ENCODE measurements at places on chromosomes 13 and 19.
A peak's percentile ranks its signal among the peaks of the same experiment; 100 is the strongest.

DNA sequence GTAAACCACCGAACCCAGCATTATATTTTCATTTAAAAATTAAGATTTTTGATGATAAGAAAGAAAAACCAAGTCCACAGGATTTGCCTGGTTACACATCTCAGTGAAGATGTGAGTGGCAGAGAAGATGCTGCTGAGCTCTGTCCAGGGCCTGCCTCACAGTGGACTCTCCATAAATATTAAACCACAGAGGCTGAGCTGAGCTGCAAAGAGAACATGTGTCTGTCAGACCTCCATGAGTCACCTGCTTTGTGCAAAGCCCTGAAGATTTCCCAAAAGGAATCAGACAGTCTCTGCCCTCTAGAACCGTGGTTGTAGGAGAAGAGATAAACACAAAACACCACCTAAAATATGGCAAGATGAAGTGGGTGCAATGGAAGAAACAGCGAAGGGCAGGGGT, 127.2 kb upstream of the TSC22D1 start:
- no peak for DNase-seq

- no peak for DNase-seq
These were observed 53.0 kb upstream of the UQCRFS1 start for GRCh38 chr19:29266001-29266400.

GRCh38 chr13:100490692-100491091, 97.9 kb downstream of the GGACT start:
- DNase-seq: no peak

- no peak for DNase-seq
These were observed 41.1 kb downstream of the PIBF1 start for GRCh38 chr13:72823081-72823480.

- DNase-seq: no peak
These were observed 16.2 kb downstream of the DNASE2 start for GRCh38 chr19:12864721-12865715.

DNA sequence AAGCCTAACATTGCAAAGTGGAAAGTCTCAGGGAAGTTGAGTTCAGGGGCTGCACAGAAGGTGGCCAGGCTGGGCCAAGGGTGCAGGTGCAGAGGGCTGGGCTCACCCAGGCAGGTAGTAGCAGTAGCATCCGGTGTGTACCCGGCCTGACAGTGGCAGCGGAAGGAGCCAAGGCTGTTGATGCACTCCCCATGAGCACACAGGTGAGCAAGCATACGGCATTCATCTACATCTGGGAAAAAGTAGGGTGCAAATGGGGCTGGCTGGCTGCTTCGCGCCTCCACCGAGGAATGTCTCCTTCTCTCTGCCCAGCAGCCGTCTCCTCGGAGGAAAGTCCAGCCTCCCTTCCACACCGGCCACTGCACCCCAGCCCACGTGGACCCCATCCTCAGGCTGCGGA, 30.6 kb downstream of the CCL25 start:
- no peak for DNase-seq

- DNase-seq: no peak
These were observed 238.3 kb upstream of the KLF12 start for GRCh38 chr13:74372511-74372910.

DNA sequence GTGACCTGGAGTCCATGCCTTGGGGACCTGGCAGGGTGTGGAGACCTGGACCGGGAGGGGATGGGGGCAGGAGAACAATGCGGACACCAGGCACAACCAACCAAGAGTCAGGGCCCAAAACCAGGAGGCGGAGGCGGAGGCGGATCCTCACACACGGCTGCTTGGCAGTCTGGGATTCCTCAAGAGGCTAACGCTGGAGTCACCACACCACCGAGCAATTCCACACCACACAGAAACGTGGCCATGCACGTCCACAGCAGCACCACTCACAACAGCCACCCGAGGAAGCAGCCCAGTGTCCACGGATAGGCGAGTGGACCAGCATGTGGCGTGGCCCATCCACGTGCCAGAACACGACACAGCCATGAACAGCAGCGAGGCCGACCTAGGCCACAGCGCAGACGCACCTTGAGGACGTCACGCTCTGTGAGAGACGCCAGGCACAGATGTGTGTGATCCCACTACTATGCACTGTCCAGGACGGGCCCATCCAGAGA, 17.7 kb downstream of the SBNO2 start:
- DNase-seq: no peak

GRCh38 chr13:49400755-49401659, 42.9 kb downstream of the CAB39L start:
- DNase-seq: peak; percentile 19

DNA sequence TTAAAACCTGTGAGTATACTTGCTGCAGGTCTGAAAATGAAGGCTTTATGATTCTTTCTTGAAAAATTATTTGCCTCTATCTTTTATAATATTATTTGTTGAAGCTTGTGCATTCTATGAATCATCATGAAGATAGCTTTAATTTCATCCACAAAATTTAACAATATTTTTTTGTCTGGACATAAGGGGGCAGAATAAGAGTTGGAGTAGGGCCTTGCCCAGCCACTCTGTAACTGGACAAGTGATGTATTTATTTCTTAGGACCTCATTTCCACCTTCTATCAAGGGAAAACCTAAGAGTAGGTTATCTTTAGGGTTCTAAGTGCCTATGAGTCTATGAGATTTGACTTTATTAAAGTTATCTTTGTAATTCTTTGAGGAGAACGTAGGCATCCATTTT, 49.9 kb downstream of the N4BP2L1 start:
- DNase-seq: no peak

DNA sequence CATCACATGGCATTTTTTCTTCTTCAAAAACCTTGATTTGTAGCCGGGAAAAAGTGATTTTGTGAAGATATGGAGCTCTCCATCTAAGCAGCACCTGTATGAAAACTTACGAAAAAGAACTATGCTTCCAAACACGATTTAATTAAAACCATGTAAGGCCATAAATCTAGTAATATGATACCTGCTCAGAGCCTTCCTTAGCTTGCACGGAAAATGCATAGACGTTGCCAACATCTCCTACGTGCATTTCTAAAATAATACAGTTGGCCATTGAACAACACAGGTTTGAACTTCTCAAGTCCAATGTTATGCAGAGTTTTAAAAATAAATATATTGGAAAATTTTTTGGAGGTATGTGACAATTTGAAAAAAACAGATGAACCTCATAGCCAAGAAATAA, 59.1 kb upstream of the RNF113B start:
- DNase-seq: no peak

GRCh38 chr13:111908361-111908760, 158.6 kb upstream of the SOX1 start:
- DNase-seq: no peak

DNA sequence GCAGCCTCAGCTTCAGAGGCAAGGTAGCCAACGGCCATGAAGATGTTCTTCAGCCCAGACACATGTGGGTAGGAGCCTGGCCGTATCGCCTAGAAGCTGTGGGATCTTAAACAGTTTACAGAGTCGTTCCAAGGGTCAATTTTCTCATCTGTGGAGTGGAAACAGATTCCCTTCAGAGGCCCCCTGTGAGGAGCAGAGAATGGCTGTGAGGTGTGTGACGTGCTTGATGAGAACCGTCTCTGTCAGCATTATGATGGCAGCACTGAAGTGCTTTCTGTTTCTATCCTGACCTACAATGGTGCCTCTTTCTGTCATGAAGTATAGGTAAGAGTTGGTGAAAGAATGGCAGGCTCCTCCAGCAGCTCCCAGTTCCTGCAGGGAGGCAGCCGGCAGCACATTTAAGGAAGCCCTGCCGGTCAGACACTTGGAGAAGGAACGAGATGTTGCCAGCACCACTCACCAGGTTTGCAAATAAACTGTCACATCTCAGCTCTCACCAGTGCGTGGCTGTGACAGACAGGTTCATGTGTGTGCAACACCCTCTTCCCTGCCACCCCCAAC, 277.3 kb downstream of the FOXO1 start:
- no peak for DNase-seq

- DNase-seq: peak; percentile 37
These were observed 2.5 kb upstream of the LHB start for GRCh38 chr19:49019242-49019932.

- DNase-seq: no peak
These were observed 169.3 kb downstream of the LHFPL6 start for GRCh38 chr13:39433651-39434050.

DNA sequence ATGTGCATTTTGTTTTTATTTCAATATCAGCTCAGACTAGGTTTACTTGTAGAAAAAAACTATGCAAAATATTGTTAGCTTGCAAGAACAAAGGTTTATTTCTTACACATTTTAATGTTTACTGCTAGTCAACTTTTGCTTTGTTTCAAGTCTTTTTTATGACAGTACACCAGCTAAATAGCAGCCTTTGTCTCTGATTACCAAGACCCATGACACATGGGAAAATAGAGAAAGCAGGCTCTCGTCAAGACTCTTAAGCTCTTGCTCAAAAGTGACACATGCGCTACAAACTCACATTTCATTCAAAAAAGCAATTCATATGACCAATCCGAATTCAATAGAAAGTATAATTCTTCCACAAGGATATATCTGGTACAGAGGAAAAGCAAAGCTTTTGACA, 642.3 kb upstream of the SLITRK1 start:
- no peak for DNase-seq

GRCh38 chr19:40549007-40549708, 27.5 kb upstream of the SHKBP1 start:
- DNase-seq: peak; percentile 27

DNA sequence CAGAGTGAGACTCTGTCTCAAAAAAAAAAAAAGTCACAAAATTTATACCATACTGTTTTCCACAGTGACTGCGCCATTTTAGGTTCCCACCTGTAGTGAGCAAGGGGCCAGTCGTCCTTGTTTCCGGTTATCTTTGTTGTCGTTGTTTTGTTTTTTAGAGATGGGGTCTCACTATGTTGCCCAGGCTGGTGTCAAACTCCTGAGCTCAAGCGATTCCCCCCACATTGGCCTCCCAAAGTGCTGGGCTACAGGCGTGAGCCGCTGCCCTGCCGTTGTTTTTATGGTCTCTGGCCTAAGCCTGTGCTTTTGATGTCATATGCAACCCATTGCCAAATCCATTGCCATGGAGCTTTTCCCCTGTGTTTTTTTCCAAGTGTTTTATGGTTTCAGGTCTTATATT, 3.3 kb downstream of the UPF3A start:
- no peak for DNase-seq

DNA sequence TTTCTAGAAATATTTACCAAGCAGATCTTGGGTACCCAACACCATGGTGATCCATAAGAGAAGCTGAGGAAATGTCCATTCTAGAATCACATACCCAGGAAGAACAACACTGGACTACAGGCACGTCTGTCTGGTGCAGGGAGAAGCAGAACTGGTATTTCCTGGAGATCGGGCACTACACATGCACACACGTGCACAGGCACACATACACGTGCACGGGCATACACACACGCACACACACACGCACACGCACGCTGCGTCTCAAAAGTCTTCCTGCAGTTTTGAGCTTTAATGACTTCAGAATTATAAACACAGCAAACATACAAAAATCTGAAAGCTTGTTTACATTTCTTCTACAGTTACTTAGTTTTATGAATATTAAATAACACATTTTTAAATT, 189.8 kb downstream of the DCLK1 start:
- DNase-seq: no peak

DNA sequence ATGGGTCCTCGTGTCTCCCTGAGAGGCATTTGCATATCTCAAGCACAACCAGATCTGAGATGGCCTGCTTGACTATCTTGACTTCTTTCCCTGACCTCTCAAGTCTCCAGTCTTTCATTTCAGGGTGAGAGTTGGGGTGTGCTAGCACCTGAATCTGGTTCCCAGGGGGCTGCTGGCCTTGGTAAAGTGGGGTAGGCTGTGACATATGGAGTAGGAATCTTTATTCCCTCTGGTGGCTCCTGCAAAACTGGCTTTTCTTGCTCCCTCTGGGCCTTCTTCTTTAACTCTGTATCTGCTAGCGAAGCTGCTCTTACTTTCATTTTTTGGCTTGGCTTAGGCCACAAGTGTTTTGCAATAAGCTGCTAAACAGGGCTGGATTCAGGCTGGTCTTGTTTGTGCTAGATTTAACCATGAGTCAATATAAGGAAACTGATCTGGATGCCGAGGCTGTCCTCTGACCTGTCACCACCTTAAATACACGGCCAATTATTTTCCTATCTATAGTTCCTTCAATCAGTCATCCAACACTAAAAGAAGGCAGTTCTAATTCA, 42.3 kb downstream of the ZNF493 start:
- DNase-seq: no peak

DNA sequence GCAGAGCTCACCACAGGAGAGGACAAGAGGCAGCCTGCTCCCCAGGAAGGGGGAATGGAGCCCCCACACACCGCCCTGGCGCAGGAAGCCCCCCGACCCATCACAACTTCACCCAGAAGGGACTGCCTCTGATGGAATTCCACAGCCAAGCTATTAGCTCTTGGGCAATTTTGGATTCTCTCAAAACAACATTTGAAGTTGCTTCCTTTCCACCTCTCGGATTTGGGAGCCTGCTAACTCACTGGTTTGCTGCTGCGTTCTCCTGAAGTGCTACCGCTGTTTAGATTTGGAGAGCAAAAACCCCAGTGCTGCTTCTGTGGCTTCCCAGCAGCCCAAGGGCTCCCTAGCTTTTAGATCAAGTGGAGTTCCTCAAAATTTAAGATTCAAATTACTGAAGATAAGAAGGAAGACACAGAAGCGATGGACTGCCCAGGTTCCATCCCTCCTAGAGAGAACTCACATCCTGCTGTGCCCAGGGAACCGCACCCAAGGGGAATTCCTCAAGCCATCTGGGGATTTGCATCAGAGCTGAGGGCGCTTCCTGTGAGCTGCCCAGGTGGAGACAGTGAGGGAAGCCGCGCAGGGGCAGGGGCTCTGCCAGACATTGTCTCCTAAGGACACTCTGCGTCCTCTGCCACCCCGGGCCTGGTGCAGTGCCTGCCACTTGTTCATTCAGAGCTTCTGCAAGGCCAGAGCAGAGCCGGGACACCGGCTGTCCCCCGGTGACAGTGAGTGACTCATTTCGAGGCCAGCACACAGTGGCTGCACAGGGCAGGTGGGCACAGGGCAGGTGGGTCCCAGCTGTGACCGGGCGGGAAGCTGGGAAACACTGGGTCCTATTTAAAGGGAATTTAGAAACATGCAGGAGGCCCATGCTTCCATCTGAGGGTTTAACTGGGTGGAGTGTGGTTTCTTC, 45.5 kb downstream of the COL4A1 start:
- DNase-seq: no peak

GRCh38 chr13:73428706-73429105, 369.9 kb downstream of the KLF5 start:
- DNase-seq: no peak

DNA sequence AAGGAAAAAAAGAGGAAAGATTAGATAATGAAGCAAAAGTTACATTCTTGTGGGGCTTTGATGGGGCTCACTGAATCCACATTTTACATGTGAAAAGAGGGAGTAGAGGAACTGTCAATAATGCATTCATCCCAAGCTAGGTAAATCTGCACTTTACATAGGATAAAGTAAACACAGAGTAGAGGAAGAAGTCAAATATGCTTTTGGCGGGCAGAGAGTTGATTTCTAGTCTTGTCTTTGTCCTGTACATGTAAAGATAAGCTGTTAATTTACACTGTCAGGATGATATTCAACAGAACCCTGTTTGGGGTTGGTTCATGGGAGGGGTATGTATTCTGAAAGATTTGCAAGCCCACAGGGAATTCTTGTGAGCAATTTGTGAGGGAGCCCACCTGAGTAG, 18.0 kb upstream of the TNFRSF19 start:
- DNase-seq: no peak

- no peak for DNase-seq
These were observed 11.0 kb downstream of the STK24 start for GRCh38 chr13:98565726-98566565.

GRCh38 chr13:101780211-101780610, 327.7 kb downstream of the ITGBL1 start:
- DNase-seq: no peak

All from CD14-positive monocyte (primary cell).